ENCODE measurements at places on chromosomes 5 and 9. TPM values are rescaled to one million over a fixed set of nuclear protein-coding genes. Genes with fewer than 3 reads are reported as not detected.

DNA sequence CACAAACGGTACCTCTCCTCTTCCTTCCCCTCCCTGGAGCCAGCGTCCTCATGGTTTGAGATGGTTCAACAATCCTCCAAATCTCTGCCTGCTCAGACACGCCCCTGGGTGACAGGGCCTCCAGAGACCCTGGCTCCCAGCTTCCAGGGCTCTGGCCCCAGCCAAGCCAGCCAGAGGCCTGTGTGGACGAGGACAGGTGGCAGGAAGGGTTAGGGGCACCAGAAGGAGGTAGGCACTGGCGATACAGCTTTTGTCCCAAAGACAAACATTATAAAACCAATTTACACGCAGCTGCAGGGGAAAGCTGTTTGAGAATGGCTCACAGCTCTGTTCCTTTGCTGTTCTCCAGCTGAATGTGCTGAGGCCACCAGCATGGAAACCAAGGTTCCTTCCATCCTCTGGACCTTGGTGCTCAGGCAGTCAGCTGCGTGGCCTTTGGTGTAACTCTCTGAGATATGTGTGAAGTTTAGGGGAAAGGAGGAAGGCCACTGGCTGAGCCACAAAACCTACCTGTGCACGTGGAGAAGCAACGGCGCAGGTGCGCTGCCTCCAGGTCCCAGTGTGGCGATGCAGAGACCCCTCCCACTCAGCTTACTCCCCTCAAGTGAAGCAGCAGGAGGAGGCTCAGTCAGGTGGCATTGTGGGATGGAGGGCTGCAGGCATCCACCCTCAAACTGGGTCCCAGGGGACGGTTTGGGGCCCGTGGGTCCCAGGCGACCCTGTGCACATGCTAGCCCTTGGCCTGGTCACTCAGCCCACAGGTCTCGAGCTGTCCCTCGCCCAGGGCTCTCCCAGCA, 4.3 kb upstream of the QRFP start:
- DNase-seq: no peak

- DNase-seq: peak; percentile 56
Observed at GRCh38 chr5:180069589-180070247, 1.8 kb downstream of the RNF130 start.

DNA sequence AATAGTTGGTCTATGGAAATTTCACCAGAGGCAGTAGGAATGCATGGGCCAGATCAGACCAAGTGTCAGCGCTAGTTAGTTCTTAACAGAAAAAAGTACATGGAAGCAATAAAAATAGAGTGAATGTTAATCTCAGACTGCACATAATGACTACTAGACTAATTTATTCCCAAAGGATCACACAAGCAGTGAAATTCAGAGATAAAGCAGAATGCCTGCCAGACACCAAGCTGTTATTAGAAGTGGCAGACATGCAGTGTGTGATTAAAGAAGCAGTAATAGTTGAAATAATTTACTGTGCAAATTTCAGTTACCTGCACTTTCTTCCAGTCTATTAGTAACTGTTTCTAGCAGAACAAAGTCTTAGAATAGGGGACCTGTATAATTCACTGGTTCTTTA, 1024.2 kb downstream of the CDH9 start:
- no peak for DNase-seq

DNA sequence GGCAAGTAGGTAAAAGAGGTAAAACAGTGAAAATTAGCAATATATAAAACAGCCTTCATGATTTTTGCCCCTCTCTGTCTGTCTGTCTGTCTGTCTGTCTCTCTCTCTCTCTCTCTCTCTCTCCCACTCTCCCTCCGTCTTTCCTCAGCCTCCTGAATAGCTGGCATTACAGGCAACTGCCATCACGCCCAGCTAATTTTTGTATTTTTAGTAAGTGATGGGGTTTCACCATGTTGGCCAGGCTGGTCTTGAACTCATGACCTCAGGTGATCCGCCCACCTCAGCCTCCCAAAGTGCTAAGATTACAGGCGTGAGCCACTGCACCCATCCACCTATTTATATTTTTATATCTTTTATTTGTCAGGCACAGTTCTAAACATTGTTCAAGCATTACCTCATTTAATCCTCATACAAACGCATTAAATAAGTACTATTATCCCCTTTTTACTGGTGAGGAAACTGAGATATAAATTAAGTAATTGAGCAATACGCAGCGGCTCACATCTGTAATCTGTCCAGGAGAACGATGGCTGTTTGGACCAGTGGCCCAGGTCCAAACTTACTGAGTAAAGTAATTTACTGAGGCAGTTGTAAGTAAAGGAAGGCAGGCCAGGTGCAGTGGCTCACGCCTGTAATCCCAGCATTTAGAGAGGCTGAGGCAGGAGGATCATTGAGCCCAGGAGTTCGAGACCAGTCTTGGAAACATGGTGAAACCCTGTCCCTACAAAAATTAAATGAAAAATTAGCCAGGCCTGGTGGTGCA, 60.9 kb downstream of the UBE2R2 start:
- DNase-seq: no peak

GRCh38 chr5:10699281-10699874, 61.7 kb downstream of the DAP start:
- DNase-seq: no peak

GRCh38 chr9:135242406-135242805, 154.9 kb downstream of the OLFM1 start:
- no peak for DNase-seq

DNA sequence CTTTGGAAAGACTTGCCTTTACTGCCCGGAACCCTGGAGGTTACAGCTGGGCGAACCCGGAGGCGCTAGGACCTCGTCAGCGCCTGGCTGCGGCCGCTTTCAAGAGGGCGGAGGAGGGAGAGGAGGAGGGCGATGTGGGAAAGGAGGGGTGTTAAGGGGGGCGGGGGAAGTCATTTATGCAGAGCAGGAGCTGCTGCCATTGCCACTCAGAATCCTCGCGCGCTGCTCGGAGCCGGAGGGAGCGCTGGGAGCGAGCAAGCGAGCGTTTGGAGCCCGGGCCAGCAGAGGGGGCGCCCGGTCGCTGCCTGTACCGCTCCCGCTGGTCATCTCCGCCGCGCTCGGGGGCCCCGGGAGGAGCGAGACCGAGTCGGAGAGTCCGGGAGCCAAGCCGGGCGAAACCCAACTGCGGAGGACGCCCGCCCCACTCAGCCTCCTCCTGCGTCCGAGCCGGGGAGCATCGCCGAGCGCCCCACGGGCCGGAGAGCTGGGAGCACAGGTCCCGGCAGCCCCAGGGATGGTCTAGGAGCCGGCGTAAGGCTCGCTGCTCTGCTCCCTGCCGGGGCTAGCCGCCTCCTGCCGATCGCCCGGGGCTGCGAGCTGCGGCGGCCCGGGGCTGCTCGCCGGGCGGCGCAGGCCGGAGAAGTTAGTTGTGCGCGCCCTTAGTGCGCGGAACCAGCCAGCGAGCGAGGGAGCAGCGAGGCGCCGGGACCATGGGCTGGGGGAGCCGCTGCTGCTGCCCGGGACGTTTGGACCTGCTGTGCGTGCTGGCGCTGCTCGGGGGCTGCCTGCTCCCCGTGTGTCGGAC, at the start of gene PCSK5:
PCSK5 (plus strand) TSS at position 202 of the 805 bp plus-strand sequence; CDS start at position 711, 509 bp downstream.
- DNase-seq: peak; percentile 75

DNA sequence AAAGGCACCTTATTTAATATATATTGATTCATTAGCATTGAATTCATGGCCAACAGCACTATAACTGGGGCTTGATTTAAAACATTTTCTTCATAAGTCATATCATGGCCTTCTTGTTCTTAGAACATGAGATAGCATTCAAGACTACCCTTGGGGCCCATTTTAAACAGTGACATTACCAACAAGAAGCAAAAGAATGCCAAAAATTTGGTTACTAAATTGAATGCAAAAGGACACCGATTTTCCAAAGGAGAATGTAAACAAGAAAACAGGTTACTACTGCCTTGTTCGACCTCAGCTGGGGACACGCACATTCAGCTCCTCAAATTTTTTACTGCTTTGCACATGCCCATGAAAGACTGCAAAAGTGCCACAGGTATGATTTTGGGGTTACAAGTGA, 219.4 kb upstream of the TLE4 start:
- no peak for DNase-seq

GRCh38 chr5:155947394-155948062, 379.4 kb upstream of the SGCD start:
- no peak for DNase-seq

- no peak for DNase-seq
Observed at GRCh38 chr5:134130239-134130945, 15.9 kb downstream of the TCF7 start.

DNA sequence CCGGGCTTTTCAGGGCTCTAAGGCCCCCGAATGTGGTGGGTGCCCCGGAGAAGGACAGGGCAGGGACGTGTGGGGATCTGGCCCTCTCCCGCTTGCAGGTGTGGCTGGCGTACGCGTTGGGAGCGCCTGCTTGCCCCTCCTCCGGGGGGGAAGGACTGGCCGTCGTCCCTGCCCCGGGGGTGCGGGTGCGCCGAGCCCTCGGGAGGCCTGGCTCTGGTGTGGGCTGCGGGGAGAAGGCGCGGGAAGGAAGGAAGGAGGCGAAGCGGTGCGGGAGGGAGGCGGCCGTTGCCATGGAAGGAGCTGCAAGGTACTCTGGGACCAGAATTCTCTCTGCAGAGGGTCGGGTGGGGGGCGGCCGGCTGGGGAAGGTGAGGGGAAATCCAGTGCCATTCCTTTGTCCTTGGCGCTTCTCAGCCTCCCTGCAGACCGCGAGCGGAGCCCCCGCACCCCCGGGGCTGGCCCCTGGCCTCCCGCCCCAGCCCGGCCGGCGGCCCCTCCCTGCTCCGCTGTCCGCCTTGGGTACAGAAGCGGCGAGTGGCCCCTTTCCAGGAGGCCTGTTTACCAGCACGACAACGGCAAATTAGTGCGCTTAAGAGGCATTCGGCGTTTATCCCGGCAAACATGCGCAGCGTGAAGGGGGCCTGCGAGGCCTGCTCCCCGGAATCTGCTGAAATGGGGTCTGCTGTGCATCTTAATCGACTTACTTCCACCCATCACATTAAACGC, 67.1 kb upstream of the UNC5A start:
- no peak for DNase-seq

DNA sequence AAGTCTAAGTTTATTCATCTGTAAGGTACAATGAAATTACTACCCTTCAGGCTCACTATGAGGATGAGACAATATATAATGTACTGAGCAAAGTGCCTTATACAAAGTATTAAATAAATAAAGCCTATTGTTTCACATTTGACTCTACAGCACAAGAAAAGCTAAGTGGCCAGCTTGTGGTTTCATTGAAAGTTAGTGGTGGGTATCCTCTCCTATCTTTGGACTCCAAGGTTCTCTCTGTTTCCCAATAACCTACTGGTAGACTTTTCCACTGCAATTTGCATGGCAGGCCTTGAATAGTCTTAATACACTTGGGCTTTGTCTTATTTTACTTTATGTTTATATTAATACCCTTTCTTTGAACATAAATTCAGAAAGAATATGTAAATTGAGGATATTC, 262.7 kb downstream of the DEPDC1B start:
- DNase-seq: no peak

GRCh38 chr5:89698028-89698427, 711.5 kb downstream of the CETN3 start:
- DNase-seq: no peak

- DNase-seq: no peak
Observed at GRCh38 chr5:178642351-178642909, 15.6 kb upstream of the CLK4 start.

GRCh38 chr5:159052401-159053011, 47.2 kb downstream of the EBF1 start:
- no peak for DNase-seq

DNA sequence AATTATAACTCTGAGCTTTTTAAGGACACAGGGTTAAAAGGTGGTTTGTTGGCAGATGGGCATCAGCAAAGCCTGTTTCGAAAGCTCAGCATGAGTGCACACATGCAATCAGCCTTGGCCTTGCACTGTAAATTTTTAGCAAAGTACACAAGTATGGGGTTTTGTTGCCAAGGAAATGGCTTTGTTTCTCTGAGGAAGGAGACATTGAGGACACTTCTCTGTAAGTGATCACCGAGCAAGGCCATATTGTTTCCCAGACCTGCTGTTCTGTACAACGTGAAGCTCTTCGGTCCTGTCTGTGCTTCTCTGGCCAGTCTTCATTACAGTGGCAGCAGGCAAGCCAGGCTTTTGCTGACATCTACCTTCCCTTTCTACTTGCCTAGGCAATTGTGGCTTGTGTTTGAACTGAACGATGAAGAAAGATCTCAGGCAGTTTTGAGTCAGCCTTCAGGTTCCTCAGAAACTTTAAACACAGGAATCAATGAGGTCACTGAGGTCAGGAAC, 27.9 kb upstream of the GLRX start:
- DNase-seq: no peak

- no peak for DNase-seq
Observed at GRCh38 chr5:11584017-11584416, 320.2 kb downstream of the CTNND2 start.

GRCh38 chr9:133772581-133772980, 34.4 kb upstream of the SARDH start:
- DNase-seq: no peak

GRCh38 chr9:134067904-134068743, at the start of gene BRD3:
BRD3 (minus strand) TSS chr9:134068026; CDS start chr9:134053477, 14,549 bp downstream.
- peak; percentile 97 for DNase-seq

DNA sequence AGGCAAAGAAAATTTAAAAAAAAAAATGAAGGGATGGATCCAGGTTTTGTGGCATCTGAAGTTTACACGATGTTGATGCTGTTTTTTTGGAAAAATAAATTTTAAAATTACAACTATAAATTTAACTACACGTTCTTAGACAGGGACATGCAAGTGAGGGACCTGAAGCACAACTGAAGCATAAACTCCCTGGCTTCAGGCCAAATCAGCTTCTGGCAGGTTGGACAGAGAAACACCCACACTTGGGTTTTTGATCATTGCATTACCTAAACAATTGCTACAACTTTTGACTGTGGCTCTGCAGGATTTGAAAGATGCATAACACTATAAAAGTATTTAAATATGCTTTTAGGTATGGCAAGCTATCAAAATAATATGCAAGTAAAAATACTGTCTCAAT, 1318.3 kb upstream of the DMAC1 start:
- peak; percentile 35 for DNase-seq

- DNase-seq: no peak
Observed at GRCh38 chr5:50798002-50798401, 131.6 kb downstream of the PARP8 start.

DNA sequence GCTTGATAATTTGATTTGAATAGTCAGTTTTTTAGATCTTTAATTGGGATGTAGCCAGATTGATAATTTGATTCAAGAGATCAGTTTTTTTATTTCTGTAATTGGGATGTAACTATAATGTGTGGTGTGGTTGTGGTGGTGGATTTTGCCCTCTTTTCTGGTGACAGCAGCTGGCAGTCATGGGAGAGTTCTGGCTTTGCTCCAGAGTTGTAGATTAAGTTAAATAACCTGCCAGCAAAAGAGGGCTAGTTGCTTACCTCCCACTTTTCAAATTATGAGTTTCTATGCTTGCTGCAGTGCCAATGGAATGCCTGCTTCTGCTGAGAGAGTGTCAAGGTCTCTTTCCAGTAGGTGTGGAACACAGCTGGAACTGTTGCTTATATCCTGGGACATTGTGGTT, 315.1 kb downstream of the CCDC171 start:
- DNase-seq: peak; percentile 7

- DNase-seq: no peak
Observed at GRCh38 chr5:21058289-21058688, 1070.3 kb upstream of the CDH18 start.

Gene STING1
- 6.1 TPM for total RNA-seq

Gene LMX1B
- not detected for total RNA-seq

Gene CDC25C
- not detected for total RNA-seq

Gene TRPM3
- total RNA-seq: 1.6 TPM

Gene NMUR2
- not detected for total RNA-seq

Gene IL4
- not detected for total RNA-seq

Gene ST8SIA4
- total RNA-seq: 3.6 TPM

Gene WDR31
- total RNA-seq: 5.0 TPM

Gene DEPDC1B
- total RNA-seq: 40.6 TPM

Gene OLFM1
- not detected for total RNA-seq

Gene HSPB3
- total RNA-seq: 9.4 TPM
